ENCODE measurements at places on chromosomes 1 and 21.

- DNase-seq, result no peak
- peaks cover 36% of the 10 kb centered on the region for H3K4me1 ChIP-seq
- H3K4me3 ChIP-seq, result peak overlapping the region; percentile 74
These were observed 605 bp downstream of the RGS4 start for GRCh38 chr1:163069655-163070277.

GRCh38 chr1:117634631-117635030, 28.8 kb downstream of the TENT5C start:
- no peak overlapping the region for H3K4me3 ChIP-seq
- no peaks in the 10 kb centered on the region for H3K4me1 ChIP-seq
- H3K27ac ChIP-seq, result no peak overlapping the region
- peaks cover 8% of the 10 kb centered on the region for H3K27me3 ChIP-seq
- H3K36me3 ChIP-seq, result no peaks in the 10 kb centered on the region

- no peaks in the 10 kb centered on the region for H3K4me1 ChIP-seq
- H3K27me3 ChIP-seq, result peaks cover 10% of the 10 kb centered on the region
- H3K27ac ChIP-seq, result no peak overlapping the region
- H3K4me3 ChIP-seq, result no peak overlapping the region
- no peaks in the 10 kb centered on the region for H3K36me3 ChIP-seq
These were observed 12.2 kb upstream of the IL10 start for GRCh38 chr1:206784471-206784903.

DNA sequence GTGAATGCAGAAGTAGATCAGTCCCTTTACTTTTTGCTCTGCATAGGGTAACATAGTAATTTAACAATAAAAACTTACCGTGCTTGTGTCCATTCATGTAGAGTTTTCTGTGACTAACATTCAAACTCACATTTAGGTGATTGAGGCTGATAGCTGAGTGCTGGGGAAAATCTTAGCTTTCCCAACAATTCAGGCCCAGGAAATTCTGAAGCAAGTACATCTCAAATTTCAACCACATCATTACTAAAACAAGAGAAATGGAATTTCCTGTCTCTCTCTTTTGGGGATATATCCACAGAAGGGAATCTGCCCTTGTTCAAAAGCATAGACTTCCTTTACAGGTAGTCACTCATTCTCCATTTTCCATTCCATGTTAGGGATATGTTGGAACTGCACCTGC, 33.1 kb upstream of the C1orf146 start:
- no peak for DNase-seq
- H3K4me3 ChIP-seq, result no peak overlapping the region
- no peaks in the 10 kb centered on the region for H3K27me3 ChIP-seq

Measured in mesothelial cell of epicardium (in vitro differentiated cells).